Subcutaneous preadipocyte (primary cell): ENCODE measurements at places on chromosomes 2 and 18. TPM values are rescaled to one million over a fixed set of nuclear protein-coding genes. Genes with fewer than 3 reads are reported as not detected.

RPRM gene
- not detected in 2 replicates for total RNA-seq

FOXI3 gene
- total RNA-seq = not detected in 2 replicates

SGPP2 gene
- not detected in 2 replicates for total RNA-seq

C2orf80 gene
- not detected in 2 replicates for total RNA-seq

NT5DC4 gene
- not detected in 2 replicates for total RNA-seq

CENPA gene
- 14.7 and 16.0 TPM in 2 replicates for total RNA-seq

COLEC11 gene
- total RNA-seq = 0.37 and 0.59 TPM in 2 replicates

ALLC gene
- not detected in 2 replicates for total RNA-seq

POTEC gene
- total RNA-seq = not detected in 2 replicates

C18orf54 gene
- 3.7 and 5.3 TPM in 2 replicates for total RNA-seq

C2orf92 gene
- 2.6 and 4.7 TPM in 2 replicates for total RNA-seq

CCT4 gene
- total RNA-seq = 163 and 197 TPM in 2 replicates
